ENCODE measurements at places on chromosomes 12 and 14. TPM values are rescaled to one million over a fixed set of nuclear protein-coding genes. Genes with fewer than 3 reads are reported as not detected.

KCNK10 gene
- not detected for total RNA-seq

DGKA gene
- total RNA-seq, result 19.8 TPM

SRP54 gene
- 62.6 TPM for total RNA-seq

BCL11B gene
- 0.24 TPM for total RNA-seq

EFS gene
- total RNA-seq, result not detected

GLT1D1 gene
- total RNA-seq, result not detected

CIPC gene
- total RNA-seq, result 5.3 TPM

RNASE2 gene
- total RNA-seq, result not detected

AICDA gene
- not detected for total RNA-seq

SLC39A5 gene
- total RNA-seq, result not detected

MDGA2 gene
- total RNA-seq, result not detected

SMAGP gene
- total RNA-seq, result 22.2 TPM

TMED10 gene
- total RNA-seq, result 276 TPM

SRRM4 gene
- not detected for total RNA-seq

INHBE gene
- total RNA-seq, result 0.12 TPM

DDX51 gene
- total RNA-seq, result 28.8 TPM

WNT1 gene
- not detected for total RNA-seq

All from A549 treated with RU486 at 1 μM for 4 hours (cell line).